ENCODE measurements at places on chromosomes 13 and 19.

DNA sequence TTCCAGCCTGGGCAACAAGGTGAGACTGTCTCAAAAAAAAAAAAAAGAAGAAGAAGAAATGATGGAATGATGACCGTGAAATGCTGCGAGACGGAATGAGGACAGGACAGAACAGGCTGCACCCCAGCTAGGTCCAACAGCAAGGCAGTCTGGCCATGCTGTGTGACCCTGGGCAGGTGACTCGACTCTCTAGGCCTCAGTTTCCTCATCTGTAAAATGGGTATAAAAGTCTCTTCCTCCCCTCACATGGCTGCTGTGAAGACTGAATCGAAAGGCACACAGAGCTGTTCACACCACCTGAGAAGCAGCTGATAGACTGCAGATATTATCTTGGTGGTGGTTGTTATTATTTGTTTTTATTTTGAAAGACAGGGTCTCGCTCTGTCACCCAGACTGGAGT lies 22.3 kb downstream of the PTPRS start:
- DNase-seq: no peak

- DNase-seq: no peak
These were observed 1782.4 kb upstream of the PCDH20 start for GRCh38 chr13:63198071-63198470.

- no peak for DNase-seq
These were observed 1.3 kb upstream of the FBL start for GRCh38 chr19:39847525-39847924.

DNA sequence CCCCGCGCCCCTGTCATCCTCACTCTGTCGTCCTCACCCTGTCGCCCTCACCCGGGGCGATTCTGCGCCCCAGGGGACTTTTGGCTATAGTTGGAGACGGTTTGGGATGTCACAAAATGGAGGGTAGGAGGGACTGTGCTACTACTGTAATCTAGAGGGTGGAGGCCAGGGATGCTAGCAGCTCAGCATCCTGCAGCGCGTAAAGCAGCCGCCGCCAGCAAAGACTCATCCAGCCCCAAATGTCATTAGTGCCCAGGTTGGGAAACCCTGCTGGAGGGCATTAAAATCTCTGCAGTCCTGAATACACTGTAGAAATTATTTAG lies 362 bp downstream of the ZNF557 start:
- no peak for DNase-seq

Data from vagina (tissue), 2 donors.